Left renal cortex interstitium (tissue), 4 donors: ENCODE measurements at places on chromosomes 4 and X.

GRCh38 chr4:165006456-165006855 lies 25.3 kb upstream of the TRIM60 start:
- DNase-seq: no peak

DNA sequence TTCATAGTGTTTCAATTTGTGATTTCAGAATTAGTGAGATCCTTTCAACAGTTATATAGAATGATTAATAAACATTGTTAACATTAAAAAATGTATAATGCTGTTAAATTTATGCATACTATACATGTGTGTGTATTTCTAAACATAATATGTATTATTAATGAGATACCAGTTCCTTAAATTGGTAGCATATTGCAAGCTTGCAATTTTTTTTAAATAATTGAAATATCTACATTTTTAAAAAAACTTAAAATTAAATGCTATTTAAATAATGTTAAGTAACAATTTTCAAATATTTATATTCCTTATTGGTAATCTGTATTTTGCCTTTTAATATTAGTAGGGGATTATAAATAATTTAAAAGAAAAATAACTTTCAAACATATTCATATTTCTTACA lies 1479.5 kb upstream of the PCDH7 start:
- no peak for DNase-seq

GRCh38 chr4:2071252-2071911 lies 12.3 kb downstream of the NAT8L start:
- DNase-seq: no peak

GRCh38 chrX:78532363-78532762 lies 126.8 kb downstream of the RTL3 start:
- DNase-seq: no peak

DNA sequence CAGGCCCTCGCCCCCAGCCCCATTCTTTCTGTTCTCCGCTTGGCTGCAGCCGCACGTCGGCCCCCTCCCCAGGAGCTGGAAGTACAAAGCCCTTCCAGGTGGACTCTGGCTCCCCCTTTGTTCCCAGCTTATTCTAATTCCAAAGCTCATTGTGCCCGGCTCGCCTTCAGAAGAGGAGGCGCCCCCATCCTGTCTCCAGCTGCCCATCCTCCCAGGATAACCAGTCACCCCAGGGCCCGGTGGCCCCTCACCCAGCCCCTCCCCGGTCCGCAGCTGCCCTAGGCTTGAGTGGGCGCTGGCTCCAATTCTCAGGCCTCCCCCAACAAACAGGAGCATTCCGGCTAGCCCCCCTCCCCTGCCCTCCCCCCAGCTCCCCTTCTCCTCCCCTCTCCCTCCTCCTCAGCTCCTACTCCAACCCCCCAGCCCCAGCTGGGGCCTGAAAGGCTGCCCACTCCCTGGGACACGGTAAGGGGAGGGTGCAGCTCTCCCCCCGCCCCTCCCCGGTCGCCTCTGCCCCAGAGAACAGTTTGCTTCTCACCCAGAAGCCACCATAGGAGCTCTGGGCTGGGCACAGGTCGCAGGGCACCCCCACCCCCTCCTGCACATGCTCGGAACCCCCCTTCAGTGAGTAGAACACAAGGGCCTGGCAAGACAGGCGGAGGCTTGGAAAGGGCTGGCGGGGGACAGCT lies 3.1 kb upstream of the SLC6A8 start:
- no peak for DNase-seq

GRCh38 chr4:62070291-62070852 lies 870.2 kb downstream of the ADGRL3 start:
- no peak for DNase-seq
